ENCODE measurements at places on chromosomes 16 and 17.

- DNase-seq = peak; percentile 30
Measured at GRCh38 chr17:48153691-48154358, 46.3 kb downstream of the SNX11 start.

- DNase-seq = no peak
Measured at GRCh38 chr16:57150682-57151330, 35.0 kb downstream of the PSME3IP1 start.

GRCh38 chr17:17552351-17553216, 38.9 kb downstream of the PEMT start:
- no peak for DNase-seq

GRCh38 chr17:2885733-2886132, 89.5 kb downstream of the RAP1GAP2 start:
- peak; percentile 49 for DNase-seq

DNA sequence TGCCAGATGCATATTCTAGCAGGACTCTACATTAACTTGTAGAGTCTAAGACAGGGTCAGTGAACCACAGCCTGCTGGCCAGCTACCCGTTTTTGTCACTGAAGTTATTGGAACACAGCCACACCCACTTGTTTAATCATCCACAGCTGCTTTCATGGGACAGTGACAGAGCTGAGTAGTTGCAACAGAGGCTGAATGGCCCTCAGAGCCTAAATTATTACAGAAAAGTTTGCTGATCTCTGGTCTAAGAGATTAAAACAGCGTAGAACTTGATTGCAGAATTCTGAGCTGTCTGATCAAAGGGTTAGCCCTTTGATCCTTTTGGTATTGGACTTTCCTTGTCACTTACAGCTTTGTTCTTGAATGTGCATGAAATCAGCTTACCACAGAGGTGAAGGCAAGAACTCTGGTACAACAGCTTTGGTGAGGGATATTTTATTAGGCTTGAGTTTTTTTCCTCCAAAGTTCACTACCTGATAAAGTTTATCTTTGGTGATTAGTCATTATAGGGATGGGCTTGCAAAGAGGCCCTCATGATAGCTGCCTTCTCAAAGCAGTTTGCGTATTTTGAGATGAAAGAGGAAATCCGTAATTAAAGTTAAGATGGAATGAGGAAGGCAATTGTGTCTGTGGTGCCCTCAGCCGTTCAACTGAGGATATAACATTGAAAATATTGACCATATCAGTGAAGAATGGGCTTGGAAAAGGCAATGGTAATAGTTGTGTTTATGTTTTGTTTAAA, 23.6 kb downstream of the ALDH3A2 start:
- DNase-seq = no peak

GRCh38 chr17:21300601-21301571, 16.4 kb downstream of the MAP2K3 start:
- DNase-seq = no peak

- peak; percentile 33 for DNase-seq
Measured at GRCh38 chr17:7885367-7886226, 3.0 kb upstream of the CHD3 start.

GRCh38 chr17:14750866-14751265, 450.0 kb downstream of the HS3ST3B1 start:
- no peak for DNase-seq

- no peak for DNase-seq
Measured at GRCh38 chr17:9020824-9021157, 519 bp upstream of the NTN1 start.

DNA sequence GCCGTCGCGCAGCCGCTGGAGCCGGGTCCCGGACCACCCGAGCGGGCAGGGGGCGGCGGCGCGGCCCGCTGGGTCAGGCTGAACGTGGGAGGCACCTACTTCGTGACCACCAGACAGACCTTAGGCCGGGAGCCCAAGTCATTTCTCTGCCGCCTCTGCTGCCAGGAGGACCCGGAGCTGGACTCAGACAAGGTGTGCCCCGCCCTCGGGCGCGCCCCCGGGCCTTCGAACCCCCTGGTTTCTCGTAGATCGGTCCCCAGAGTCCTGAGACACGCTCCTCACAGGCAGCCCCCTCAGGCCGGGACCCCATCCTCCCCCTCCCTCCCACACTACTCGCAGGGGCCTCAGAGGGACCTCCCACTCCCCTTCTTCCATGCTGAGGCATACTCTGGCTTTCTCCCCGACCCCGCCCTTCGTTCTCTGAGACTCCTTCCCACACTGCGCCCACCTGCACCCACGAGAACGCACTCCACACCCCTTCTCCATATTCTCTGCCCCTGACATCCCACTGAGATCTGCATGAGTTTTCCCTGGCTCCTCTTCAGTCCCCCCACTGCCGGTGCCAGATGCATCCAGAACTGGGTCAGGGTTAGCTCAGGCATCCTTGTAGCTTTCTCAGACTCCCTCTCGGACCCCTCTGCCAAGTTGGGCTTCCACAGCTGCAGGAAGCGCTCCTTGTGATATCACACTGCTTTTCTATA, 523 bp downstream of the KCTD2 start:
- peak; percentile 30 for DNase-seq

- DNase-seq = no peak
Measured at GRCh38 chr16:7946142-7946541, 613.5 kb downstream of the RBFOX1 start.

DNA sequence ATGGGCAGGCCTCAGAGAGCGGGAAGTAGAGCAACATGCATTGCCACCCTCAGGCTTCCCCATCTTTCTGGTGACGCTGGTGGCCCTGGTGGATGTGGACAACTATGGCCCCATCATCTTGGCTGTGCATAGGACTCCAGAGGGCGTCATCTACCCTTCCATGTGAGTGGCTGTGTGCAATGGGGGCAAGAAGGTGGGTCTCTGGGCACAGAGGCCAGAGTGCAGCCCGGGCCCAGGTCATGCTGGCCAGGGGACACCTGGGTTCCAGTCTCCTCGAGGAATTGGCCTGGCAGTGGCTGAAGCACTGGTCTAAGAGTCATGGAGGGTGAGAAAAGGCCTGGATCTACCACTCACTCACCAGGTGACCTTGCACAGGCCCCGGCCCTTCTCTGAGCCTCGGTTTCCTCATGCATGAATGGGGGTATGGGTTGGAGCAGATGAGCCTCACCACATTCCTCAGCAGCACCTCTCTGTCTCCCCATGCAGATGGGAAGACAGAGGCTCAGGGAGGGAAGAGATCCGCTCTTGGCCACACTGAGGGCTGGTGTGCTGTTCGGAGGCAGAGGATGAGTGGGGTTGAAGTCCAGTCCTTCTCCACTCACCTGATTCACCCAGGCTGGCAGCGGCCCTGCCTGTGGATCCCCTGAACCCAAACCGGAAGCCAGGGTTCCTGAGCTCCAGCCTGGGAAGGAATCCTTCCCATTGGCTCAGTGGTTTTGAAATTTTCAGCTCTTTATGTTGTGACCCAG, 7.2 kb upstream of the ADGRG3 start:
- no peak for DNase-seq

- no peak for DNase-seq
Measured at GRCh38 chr16:73304008-73304774, 256.3 kb upstream of the ZFHX3 start.

DNA sequence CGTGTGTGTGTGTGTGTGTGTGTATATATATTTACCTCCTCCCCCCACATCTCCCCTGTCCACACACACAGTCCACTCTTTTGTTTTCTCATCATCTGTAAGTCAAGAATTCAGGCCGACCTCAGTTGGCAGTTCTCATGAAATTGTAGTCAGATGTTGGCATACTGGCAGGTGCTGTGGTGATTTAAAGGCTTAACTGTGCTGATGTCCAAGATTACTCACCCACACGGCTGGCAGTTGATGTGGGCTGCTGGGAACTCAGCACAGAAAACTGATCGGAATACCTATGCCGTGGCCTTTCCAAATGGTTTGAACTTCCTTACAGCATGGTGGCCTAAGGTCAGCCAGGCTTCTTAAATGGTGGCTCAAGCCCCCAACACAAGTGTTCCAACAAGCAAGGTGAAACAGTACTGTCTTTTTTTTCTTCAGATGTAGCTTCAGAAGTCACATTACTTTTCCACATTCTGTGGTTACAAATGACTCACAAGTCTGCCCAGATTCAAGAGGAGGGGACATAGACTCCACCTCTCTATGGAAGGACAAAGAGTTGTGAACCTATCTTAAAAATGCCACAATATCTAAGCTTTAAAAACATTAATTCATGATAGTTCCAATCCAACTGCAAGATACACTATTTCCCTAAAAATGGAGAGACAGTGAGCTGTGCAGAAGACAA, 198.5 kb upstream of the HS3ST4 start:
- DNase-seq = no peak

- no peak for DNase-seq
Measured at GRCh38 chr16:81280393-81280792, 34.4 kb upstream of the GAN start.

DNA sequence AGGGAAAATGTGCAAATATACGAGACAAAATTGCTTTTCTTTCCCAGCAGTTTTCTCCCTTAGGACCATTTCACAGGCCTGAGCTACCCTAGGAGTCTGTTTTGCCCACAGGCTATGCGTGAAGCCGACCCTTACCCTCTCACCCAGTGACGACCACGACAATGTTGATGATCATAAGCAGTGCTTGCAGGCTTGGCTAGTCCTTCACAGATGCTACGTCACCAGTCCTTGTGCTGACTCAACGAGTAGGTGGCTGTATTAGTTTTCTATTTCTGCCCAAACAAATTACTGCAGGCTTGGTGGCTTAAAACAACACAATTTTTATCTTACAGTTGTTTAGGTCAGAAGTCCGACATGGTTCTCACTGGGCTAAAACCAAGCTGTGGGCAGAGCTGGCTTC, 574.6 kb upstream of the HSBP1 start:
- DNase-seq = no peak

- DNase-seq = no peak
Measured at GRCh38 chr17:59530531-59530930, 34.9 kb upstream of the DHX40 start.

DNA sequence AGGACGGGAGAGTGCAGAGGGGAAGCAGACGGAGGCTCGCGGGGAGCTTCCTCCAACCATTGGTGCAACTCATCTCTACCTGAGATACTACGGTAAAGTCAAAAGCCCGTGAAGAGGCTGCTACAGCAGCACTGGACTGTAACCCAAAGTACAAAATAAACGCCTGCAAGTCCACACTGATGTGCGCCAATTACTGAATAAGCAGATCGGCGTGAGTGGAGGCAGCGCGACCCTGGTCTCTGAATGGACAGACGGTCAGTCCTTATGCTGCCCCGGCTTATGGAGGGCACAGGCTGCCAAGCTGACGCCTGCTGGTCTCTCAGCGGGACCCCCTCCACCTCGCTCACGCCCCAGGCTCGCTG, 58.5 kb downstream of the LMF1 start:
- no peak for DNase-seq

GRCh38 chr17:80393961-80394360, 21.0 kb upstream of the ENDOV start:
- DNase-seq = no peak

GRCh38 chr17:19002805-19003542, 1.6 kb downstream of the FAM83G start:
- DNase-seq = no peak

DNA sequence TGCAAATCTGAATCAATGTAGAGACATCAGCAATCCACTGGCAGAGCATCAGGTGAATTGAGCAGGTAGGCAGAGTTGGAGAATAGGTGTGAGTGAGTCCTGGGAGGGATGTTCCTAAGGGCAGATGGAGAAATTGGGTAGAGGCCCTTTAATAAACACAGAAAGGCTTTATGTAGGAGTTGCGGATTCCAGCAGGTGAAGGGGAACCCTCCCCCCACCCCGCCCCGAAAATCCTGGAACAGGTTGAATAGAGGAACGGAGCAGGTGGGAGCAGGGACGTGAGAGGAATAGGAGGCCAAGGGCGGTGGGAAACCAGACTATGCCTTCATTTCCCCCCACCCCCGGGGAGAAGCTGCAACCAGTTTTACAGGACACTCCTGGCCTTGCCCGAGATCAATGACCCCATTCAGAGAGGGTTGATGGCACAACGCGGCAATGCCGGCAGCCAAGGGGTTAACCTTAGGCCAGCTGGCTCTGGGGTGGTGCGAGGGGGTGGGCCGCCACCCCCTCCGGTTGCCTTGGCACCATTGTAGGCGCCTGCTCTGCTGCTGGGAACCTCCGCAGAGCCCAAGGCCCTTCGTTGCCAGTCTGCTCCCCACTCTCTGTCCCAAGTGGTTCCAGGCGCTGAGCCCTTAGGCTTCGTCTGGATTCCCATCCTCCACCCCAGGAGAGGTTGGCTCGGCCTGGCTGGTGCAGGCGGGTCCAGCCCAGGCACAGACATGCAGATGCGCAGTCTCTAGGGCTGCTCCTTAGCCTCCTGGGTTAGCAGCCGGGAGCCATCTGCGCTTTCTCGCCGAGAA, 814 bp upstream of the RUNDC3A start:
- peak; percentile 69 for DNase-seq

- DNase-seq = no peak
Measured at GRCh38 chr17:49280918-49281317, 50.3 kb upstream of the PHOSPHO1 start.

- DNase-seq = no peak
Measured at GRCh38 chr17:77320044-77320440, 179.3 kb downstream of the SEC14L1 start.

DNA sequence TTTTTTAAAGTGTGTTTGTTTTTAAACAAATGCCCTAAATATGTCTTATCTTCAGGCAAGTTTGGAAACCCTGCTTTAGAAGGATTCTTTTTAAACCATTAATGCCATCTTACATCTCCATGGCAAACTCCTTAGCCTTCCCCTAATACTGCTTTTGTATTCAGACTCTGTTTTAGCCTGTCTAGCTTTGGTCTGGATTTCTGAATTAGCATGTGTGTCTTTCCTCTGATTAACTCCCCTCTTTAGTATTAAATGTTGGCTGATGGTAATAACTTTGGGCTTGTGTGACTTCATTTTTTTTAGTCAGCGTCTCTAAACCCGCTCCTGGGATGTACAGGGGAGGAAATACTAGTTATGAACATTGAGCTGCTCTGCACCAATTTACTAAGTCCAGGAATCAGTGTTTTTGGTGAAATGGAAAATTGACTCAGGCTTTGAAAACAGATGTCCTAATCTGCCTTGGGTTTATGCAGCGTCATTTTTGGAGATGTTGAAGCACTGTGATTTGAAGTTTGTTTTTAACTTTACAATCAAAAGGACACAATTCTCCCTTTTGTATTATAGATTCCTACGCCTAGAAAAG, 22.2 kb downstream of the WIPF2 start:
- no peak for DNase-seq

Data from NCI-H345 (cell line).